Fibroblast of skin of scalp (primary cell): ENCODE measurements at places on chromosomes 3 and 15.
A peak's percentile ranks its signal among the peaks of the same experiment; 100 is the strongest.

GRCh38 chr15:48560321-48561051 lies 85.0 kb downstream of the FBN1 start:
- DNase-seq, result no peak

DNA sequence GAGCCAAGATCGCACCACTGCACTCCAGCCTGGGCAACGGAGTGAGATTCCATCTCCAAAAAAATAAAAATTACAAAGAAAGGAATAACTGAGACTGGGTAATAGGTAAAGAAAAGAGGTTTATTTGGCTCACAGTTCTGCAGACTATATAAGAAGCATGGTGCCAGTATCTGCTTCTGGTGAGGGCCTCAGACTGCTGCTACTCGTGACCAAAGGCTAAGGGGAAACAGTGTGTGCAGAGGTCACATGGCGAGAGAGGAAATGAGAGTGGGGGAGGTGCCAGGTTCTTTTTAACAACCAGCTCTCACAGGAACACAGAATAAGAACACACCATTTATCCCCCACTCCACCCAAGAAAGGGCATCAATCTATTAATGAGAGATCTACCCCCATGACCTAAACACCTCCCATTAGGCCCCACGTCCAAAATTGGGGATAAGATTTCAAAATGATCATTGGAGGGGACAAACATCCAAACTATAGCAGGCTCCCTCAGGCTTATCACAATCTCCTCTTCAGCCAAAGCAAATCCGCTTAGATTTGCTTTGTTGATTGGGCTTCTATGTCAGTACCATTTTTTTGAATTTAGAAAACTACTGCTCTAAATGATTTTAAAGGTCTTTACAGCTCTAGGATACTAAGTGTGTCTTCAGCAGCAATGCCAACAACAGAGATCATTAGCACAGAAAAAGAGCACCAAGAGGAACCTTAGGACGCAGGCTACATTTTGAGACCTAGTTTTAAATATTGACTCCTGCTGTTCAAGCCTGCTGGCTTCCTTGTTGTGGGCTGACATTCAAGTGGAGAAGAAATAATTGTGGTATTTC lies 84.2 kb upstream of the TBL1XR1 start:
- DNase-seq, result no peak

DNA sequence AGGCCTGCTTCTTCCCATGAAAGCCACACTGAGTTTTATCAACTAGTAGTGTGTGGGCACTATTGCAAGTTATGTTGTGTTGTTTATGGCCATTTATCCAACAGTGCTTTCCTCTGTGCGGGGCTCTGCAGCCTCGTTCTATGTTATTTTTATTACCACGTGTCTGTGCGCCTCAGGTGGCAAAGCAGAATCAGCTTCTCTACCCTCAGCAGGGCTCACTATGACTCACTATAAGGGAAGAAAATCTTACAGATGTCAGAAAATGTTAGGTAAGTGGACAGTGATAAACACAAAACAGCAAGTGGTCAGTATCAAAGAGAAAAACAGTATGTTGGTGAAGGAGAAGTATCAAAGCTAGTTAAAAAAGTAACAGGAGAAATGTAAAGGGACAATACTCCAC lies 61.4 kb downstream of the MOBP start:
- DNase-seq, result no peak

GRCh38 chr3:11581237-11582190 lies 62.2 kb downstream of the VGLL4 start:
- DNase-seq, result no peak

- DNase-seq, result peak; percentile 14
Observed at GRCh38 chr15:40985541-40986330, 32.5 kb downstream of the CHAC1 start.

DNA sequence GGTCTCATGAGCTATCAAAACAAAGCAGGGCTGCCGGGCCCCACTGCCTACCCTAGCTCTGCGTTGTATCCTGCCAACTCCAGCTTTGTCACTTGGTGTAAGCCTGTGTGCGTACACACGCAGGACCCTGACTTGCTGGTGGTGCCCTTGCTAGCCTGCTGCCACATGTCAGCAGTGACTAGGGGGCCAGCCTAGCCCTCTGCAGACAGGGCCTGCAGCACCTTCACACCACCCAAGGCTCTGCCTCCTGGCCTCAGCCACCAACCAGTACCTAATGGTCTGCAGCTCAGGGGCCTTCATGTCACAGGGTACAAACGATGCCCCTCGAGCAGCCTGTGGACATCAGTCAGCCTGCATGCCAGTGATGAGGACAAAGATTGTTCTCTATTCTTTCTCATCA lies 30.1 kb upstream of the DUSP7 start:
- DNase-seq, result no peak

GRCh38 chr15:45174577-45174976 lies 13.2 kb downstream of the SHF start:
- no peak for DNase-seq

GRCh38 chr3:77868725-77869124 lies 828.8 kb downstream of the ROBO2 start:
- DNase-seq, result no peak

DNA sequence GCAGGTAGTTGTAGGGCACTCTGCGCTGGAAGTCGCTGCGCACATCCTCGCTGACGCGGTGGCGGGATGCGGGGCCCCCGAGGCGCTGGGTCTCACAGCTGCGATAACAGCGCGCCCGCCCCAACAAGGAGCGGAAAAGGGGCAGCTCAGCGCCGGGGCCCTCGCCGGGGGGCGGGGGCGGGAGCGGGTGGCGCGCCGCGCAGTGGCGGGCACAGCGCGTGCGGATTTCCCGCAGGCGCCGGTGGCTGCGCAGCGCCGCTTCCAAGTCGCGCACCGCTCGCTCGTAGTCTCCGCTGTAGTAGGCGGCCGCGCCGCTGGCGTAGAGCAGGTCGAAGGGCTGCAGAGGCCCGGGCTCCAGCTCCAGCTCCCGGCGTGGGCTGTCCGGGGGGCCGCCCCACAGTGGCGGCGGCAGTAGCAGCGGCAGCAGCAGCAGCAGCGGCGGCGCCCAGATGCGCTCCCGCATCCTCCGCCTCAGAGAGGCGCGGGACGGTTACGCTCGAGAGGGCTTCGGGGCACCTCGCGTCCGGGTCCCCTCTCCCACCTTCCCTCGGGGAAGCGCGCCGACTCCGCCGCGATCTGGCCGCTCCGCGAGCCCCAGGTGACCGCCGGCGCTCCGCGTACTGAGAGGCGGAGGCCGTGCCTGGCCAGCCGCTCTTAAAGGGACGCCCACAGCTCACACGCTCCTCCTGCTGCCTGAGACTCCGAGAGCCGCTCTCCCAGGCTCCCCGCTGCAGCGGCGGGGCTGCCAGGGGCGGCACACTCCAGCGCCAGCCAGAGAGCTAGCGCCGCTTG lies at the start of gene P3H2:
P3H2 (minus strand) TSS at position 629 of the 792 bp plus-strand sequence; CDS start at position 463, 166 bp downstream.
- peak; percentile 94 for DNase-seq

GRCh38 chr3:117734496-117734895 lies 1024.9 kb downstream of the TUSC7 start:
- peak; percentile 79 for DNase-seq

- DNase-seq, result peak; percentile 59
Observed at GRCh38 chr3:192933779-192934460, 16.3 kb upstream of the MB21D2 start.

DNA sequence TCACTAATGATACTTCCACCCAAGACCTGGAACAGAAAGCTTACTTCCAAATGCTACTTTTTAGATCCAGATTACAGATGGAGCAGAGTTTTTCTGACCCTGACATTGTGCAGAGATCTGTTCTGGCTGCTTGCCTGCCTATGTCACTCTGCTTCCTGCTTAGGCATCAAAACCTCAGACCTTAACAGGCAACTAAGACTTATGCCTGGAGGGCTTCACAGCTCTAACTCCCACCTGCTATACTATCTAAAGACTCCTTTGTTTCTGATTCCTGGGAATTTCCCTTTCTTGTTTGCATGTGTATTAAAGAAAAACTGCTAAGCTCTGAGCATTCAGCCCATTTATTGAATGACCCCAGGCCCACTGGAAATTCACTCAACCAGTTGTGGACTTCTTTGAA lies 157.4 kb upstream of the NPHP3 start:
- no peak for DNase-seq

GRCh38 chr3:14583548-14584091 lies 43.5 kb upstream of the GRIP2 start:
- DNase-seq, result no peak

- no peak for DNase-seq
Observed at GRCh38 chr3:99702953-99703943, 64.9 kb downstream of the COL8A1 start.

DNA sequence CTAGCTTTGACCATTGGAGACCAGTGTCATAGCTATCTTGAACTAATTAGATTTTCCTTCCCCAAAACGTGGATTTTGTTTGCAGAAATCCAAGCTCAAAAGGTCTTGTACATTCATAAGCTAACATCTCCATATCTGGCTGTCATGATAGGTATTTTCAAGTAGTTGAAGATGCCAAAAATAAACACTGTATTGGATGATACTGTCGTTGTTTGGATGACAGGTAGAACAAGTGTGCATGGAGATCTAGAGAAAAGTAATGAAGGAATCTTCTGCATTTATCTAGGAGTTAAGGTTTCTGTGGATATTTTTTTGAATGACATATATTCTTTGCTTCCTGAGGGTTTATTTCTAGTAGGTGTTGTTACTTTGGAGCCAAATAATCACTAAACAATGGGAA lies 1696.1 kb downstream of the SI start:
- no peak for DNase-seq

DNA sequence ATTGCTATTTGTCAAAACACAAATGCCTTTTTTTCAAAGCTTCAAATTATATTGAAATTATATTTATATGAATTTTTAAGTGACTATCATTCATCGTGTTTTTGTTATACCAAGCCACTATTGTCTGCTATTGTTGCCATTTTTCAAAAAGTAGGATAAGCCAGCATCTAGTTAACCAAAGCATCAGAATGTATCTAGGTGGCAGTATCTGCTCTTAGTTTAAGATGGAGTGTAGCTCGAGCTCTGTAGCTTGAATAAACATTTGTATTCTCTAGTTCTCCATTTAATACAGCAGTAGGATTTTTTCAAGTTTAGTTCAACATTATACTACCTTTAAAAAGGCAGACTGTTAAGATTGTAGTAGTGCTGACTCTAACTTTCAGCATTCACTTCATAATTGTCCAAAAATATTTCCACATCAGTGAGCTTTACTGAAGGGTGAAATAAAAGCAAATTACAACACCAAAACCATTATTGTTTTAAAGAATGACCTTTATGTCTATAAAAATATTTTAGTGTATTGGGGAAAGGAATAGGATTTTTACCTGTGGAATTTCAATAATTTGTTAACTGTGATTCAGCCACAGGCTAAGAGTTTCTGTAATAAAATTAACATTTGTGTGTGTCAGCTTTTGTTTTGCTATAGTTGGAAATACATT lies 19.6 kb upstream of the C15orf61 start:
- DNase-seq, result peak; percentile 54

- DNase-seq, result no peak
Observed at GRCh38 chr15:74845208-74845568, 2.2 kb upstream of the ULK3 start.

- peak; percentile 90 for DNase-seq
Observed at GRCh38 chr15:81274931-81275707, 48.8 kb downstream of the STARD5 start.

DNA sequence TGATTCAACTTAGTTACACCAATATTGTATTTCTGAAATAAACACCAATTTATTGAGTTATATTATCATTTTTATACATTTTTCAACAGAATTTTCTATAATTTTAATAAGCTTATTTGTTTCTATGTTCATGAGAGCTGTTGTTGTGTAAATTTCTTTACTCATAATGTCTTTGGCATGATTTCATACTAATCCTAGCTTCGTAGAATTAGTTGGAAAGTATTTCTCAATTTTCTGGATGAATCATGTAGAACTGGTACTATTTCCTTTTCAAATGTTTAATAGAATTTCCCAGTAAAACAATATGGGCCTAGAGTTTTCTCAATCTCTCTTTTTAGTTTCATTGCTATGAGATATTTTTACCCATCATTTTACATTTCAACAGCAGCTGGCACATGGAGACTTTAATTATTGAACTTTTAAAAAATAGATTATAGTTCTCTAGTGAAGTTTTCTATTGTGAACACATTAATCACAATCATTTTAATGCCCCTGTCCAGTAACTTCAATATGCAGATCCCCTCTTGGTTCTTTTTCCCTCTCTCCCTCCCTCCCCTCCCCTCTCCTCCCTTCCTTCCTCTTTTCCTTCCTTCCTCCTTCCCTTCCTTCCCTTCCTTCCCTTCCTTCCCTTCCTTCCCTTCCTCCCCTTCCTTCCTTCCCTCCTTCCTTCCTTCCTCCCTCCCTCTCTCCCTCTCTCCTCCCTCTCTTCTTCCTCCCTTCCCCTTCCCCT lies 1357.1 kb downstream of the ZPLD1 start:
- no peak for DNase-seq

DNA sequence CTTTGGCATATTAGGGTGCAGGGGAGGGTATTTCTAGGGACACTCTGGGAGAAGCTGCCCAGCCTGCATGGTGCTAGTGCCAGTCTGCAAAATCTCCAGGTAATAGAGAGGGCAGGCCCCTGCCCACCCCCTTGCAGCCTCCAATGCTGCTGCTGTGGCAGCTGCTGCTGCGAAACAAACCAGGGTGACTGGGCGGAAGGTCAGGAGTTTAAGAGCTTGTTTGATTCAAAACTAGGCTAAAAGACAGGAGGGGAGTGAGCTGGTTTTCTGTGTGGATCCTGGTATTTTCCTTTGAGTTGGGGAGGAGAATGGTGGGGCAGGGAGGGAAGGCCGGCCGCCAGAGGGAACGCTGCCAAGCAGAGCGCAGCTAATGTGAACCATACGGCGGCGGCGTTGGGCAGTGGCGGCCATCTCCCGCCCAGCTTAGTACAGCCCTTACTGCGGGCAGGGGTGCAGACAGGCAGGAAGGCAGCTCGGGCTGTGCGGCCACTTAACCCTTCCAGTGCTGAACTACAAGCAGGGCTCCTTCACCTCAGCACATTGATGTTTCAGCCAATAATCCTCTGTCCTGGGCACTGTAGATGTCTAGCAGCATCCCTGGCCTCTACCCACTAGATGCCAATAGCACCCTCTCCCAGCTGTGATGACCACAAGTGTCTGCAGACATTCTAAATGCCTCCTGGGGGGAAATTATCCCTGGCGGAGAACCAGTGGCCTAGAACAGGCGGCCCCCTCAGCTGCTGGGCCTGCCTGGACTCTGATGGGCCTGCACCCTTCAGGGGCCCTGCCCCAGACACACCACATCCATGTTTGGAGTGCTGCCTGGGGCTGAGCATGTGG lies 125.7 kb downstream of the EEFSEC start:
- DNase-seq, result peak; percentile 90

DNA sequence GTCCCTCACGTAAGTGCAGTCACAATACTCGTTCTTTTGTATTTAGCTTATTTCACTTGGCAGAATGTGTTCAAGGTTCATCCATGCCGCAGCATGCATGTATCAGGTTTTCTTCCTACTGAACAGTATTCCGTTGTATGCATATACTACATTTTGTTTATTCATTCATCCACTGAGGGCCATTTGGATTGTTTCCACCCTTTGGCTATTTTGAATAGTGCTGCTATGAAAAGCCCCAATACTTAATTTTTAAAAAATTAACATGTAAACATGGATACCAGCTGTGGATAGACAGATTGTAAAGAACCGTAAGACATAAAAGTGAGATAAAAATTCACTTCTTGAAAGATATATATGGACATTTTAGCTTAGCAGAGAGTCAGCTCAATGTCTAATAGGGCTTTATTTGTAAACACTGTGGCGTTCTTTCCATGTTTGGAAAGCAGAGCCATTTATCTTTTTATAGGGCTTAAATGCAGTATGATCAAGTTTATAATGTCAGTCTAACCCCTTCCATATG lies 115.9 kb downstream of the VPS8 start:
- DNase-seq, result no peak

- no peak for DNase-seq
Observed at GRCh38 chr15:79990997-79991334, 20.0 kb upstream of the BCL2A1 start.

- no peak for DNase-seq
Observed at GRCh38 chr15:69554279-69554961, 101.8 kb downstream of the RPLP1 start.
